Activated CD4-positive, alpha-beta T cell treated with anti-CD3 and anti-CD28 coated beads for 36 hours (primary cell): ENCODE measurements at places on chromosomes 11 and 22.

DNA sequence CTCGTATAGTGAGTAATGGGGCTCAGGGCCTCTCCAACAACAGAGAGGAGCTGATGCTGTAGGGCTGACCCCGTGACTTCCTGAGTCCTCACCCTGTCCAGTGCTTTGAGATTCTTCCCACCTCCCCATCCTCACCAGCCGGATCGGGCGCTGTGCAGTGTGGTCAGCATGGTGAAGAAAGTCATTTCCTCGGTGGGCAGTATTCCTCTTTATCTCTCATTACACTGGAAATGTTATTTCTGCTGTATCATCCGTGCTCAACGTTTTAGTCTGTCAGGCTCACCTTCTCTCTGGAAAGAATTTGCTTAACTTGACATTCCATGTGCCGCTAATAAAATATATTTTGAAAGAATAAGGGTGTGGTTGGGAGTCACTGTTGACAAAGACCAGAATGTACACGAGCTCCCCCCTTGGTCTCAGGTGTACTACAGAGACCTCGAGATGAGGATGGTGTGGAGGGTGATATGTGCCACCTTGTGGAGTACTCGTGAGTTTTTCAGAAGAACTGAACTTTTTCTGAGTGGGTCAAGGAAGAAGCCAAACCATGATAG, 25.7 kb upstream of the SCGB1A1 start:
- peak; percentile 30 for DNase-seq

DNA sequence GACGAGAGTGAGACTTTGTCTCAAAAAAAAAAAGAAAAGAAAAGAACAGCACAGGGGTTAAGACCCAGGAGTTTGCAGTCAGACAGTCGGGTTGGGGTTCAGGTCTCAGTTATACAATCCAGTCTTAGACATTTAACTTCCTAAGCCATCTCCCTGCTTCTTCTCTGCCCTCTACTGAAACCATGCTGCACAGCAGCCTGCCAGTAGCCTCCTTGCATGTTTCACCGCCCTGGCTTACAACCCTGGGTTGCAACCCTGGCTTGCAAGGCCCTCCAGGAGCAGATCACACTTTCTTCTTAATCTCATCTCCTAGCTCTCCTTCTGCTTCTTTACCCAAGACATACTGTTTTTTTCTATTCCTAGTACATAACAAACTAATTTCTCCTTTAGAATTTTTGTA, 5.9 kb upstream of the B3GAT3 start:
- no peak for DNase-seq

- DNase-seq, result no peak
Observed at GRCh38 chr11:70205049-70205725, 2.1 kb downstream of the FADD start.

DNA sequence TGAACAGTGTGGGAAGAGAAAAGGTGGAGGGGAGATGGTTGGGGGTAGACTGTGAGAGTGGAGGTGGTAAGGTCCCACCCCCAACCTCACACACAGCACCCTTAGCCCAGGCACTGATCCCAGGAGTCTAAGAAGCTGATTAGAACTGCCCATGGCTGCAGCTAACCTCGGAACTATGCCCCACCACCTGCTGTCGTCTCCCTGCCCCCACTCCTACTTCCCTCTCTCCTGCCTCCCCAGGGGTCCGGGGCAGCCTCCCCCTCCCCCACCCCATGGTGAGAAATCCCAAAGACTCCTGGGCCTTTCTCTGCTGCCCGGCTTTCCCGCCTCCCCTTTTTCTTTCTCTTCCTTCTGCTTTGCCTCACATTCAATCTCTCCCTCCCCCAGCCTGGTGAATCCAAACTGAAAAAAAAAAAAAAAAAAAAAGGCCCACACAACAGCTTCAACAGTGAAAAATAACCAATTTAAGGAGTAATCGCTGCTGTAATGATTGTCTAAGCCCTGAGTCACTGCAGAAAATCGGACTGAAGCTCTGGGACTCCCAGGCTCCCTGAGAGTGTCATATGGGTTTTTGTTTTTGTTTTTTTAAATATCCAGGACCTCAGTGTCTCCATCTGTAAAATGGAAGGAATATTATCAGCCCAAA, 9.6 kb upstream of the TP53I11 start:
- DNase-seq, result no peak

DNA sequence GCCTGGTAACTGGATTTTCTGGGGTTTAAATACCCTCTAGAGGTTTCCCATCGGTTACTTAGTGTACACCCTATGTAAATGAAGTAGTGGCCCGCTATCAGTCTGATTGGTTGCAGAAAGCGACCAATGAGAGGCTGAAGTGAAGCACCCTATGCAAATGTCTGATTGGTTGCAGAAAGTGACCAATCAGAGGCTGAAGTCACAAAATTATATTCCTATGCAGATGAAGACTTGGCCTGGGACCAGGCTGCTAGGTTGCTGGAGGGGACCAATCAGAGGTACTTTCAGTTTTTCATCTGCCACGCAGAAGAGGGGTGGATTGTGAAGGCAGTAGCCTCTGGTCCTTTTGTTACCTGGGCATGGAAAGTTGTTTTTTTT, 134.8 kb downstream of the TBC1D22A start:
- peak; percentile 10 for DNase-seq

DNA sequence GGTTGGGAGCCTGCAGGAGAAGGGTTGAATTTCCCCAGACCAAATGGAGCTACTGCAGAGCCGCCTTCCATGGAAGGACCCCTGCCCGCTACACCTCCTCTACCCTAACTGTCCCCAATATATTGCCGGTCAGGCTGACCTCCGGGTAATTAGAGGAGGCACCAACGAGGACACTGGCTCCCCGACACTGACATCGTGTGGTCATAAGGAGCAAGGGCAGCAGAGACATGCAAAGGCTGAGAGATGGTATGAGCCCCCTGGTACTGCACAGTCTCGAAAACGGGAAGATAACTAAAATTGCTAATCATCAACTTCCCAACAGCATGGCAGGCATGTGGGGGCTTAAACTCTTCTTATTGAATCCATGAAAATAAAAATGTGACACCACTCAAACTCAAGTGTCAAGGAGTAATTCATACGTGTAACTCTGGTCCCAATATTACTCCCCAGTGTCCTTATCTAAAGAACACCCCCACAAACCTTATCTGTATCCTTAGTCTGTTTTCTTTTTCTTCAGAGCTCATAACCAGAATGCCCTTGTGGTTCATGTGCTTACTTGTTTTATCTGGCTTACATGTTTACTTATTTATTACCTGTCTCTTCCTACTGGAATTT, 4.4 kb downstream of the CAVIN3 start:
- peak; percentile 59 for DNase-seq

DNA sequence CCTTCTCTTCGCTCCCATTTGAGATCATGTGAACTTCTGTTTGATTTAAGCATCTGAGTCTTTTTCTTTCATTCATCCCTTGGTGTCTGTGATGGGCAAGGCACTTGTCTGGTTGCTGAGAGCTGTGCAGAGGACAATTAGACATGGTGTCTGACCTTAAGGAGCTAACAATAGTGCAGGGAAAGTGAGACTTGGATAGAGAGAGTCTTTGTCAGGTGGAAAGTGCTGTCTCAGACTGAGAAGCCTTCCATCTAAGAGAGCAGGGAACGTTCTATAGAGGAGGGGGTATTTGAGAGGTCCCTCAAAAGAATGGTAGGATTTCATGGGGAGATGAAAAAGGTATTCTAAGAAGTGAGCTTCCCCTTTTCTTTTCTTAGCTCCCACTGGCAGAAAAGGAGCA, 14.1 kb downstream of the MICAL3 start:
- DNase-seq, result no peak

DNA sequence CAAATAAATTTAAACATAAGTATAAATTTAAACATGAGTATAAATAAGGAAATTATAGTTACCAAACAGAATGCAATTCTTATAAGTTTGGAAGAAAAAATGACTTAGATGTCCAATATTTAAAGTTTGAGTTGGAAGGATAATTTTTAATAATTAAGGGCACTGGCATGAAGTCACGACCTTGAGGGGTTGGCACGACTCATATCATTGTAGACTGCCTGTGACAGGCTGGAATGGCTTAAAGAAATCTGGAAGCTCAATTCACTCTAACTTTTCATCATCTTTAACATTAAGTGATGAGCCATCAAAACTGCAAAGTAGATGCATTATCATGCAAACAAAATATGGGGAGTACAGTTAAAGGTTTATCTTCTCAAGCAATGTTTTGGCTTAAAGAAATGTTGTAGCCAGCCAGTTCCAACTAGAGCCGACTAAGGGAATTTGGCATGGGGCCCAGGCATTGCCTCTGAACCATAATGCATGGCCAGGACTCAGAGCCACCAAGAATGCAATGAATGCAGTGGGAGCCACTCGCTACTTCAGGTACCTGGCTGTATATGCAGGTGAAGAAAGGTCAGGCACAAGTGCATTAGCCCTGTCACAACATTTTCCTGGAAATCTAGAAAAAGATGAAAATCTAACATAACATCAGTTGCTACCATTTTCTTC, 33.4 kb downstream of the PGR start:
- DNase-seq, result no peak

DNA sequence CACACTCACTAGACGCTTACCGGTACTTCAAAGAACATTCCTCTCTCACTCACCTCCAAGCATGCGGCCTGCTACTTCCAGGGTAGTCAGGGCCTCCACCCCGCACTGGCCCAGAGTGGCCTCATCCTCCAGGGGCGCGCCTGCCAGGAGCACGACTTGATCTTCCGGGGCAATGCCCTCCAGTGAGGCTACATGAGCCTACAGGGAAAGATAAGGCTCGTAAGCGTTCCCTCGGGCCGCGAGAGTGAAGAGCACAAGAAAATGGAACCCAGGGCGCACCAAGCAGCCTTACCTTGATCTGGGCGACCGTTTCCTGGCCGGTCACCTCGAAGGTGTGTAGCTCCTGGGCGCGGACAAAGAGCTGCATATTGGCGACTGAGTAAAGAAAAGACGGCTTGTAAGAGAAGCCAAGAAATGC, 478 bp downstream of the FAU start:
- peak; percentile 59 for DNase-seq

DNA sequence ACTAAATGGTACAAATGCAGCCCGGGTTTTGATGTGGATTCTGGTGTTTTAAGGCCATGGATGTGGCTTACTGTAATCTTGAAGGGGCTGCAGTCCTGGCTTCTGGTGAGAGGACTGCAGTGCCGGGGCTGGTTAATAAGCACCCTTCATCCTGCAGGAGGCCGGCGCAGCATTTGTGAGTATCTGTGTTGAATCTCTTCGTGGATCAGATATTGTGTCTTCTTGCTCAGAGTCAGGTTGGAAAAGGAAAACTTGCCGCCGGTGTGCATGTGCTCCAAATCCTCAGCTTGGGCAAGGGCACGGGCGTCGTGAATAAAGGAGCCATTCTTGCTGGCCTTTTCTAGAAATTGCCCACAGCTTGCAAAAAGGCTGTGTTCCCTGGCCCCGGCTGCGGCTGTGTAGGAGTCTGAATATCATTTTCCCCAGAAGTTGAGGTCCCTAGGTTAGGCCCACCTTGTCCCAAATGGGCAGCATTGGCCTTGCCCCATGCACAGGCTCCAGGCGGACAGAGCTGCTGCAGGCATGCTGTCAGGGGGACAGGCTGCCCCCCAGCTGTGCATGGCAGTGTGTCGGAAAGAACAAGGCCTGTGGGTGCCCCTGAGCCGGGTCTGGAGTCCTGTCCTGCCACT, 28.9 kb upstream of the PARVB start:
- no peak for DNase-seq

DNA sequence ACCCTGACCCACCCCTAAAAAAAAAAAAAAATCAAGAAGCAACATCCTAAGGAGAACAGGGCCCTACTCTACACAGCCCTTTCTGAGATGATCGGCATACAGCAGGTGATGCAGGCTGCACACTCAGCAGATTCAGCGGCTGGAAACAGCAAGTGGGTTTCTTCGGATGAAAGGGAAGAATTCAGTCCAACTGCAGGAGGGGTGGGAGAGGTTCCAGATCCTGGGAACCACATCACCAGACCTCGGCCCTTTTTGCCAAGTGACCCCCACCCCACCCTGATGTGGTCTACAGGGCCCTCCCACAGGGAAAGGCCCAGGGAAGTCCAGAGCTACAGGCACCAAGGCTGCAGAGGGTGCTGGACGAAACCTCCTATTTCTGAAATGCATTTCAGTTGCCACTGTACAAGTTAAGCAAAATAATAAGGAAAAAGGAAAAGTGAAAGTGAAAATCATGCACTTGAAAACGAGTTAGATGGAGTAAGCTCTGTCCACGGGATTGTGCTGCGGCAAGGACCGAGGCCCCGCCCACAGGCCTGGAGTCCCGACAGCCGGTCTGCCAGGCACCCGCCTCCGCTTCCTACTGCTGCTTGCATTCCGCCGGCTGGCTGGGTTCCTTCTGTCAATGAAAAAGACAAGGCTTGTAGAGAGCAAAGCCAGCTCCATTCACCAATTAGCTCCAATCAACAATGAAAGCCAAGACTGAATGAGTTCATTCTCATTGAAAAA, 16.0 kb upstream of the PHLDA2 start:
- DNase-seq, result peak; percentile 79

DNA sequence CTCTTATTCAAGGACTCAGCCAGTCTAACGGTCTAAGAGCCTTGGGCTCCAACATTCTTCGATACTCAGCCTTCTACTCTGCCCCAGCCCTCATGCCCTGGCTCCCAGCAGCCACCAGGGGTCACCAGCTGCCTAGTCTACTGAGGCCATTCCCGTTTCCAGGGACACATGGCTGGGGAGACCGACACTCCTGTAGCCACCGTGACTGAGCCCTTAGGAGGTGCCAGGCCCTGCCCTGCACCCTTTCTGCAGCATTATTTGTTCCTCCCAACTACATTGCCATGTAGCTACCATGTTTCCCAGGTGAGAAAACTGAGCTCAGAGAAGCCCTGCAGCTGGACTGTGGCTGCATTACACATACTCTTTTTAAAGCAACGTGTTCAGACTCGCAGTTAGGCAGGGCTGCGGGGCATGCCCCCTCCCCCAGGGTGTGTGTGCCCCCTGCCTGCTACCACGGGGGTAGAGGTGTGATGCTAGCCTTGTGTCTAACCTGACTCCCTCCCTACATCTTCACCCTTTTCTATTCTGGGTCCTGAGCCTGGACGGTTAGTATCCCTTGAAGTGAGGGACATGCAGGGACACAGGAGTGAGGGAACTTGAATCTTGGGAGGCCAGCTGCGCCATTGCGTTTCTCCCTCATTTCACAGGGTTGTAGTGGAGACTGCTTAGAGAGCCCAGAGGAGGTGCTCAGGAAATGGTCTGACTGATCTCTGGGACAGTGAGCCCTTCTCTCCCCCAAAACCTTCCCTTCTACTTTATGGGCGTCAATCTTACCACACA, 17.5 kb downstream of the ATG16L2 start:
- peak; percentile 75 for DNase-seq

DNA sequence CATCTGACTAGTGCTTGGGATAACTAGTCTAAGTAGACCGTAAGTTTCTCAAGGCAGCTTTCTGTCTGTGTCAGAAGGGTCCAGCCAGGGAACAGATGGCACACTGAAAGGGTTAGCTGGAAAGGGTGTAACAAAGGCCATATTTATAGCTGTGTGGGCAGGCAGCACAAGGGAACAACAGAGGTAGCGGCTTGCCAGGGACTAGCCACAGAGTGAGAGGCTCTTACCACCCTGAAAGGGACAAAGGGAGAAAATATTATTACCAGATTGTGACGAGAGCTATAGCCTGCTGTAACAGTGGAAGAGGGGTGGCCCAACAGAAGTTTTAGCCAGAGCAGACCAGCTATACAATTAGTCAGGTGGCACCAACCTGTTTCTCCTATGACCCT, 129.4 kb downstream of the CCDC34 start:
- no peak for DNase-seq

- no peak for DNase-seq
Observed at GRCh38 chr11:23226331-23227077, 366.2 kb upstream of the CCDC179 start.

- DNase-seq, result peak; percentile 39
Observed at GRCh38 chr11:101436511-101437142, 147.2 kb downstream of the TRPC6 start.

- peak; percentile 40 for DNase-seq
Observed at GRCh38 chr11:67371189-67371910, 2.0 kb downstream of the CLCF1 start.

GRCh38 chr11:34886609-34887008, 29.6 kb downstream of the APIP start:
- no peak for DNase-seq
